ENCODE measurements at places on chromosomes 1 and 21.

- no peak for DNase-seq
Observed at GRCh38 chr1:26057189-26057588, 10.2 kb downstream of the TRIM63 start.

DNA sequence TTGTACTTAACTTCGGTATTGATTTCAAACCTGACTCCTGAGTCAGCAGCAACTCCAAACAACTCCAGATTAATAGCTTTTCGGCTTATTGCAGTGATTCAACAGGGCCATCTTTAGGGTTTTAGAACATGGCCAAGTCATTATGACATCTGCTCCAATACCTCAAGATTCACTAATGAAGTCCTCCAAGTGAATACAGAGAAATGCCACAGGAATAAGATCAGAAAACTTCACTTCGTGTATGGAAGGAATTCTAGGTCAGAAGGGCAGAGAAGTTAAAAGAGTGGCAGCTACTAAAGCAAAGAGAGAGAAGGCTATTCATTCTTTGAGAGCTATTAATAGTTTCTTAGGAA, 7.6 kb upstream of the C1orf116 start:
- no peak for DNase-seq

GRCh38 chr1:154213274-154213673, 7.1 kb upstream of the CFAP141 start:
- no peak for DNase-seq

DNA sequence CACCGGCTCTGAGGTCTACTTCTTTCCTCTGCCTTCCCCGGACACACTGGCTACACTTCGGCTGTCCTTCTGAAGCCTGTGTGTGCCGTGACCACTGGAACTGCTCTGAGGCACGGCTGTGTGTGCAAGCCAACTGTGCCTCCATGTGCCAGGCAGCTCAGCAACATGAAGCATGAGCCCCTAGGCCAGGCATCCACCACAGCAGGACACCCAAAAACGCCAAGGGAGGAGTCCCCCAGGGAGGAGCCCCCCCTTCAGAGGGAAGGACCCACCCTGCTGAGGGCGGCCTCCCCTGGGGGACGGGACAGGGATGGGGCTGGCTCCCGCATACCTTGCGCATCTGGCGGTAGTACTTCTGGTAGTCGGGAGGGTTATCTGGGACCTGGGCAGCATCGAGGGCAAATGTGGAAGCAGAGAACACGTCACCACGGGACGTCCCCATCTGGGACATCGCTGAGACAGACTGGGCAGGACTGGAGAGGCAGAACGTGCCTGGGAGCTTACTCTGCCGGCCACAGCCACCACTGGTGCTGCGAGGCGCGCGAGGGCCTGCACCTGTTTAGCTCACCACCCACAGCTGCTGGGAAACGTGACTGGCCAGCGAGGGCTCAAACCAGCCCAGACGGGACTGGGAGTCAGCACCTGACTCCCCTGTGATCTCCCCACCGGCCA, 20.5 kb downstream of the LSS start:
- no peak for DNase-seq

DNA sequence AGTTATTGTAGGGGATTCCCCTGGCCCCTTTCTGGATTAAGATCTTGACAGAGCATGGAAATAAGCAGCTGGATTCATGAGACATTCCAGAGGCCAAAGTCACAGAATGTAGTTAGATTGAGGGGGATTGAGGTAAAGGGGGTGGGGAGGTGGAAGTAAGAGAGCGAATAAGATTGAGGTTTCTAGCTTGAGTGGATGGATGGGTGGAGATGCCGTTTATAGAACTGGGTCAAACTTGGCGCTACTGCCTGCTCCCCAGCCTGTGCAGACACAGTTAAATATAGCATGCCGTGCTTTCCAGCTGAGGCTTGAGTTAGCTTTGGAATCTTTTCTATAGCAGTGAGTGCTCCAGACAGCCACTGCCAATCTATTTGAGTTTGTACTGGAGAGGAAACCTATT, 85.7 kb downstream of the DYRK1A start:
- no peak for DNase-seq

DNA sequence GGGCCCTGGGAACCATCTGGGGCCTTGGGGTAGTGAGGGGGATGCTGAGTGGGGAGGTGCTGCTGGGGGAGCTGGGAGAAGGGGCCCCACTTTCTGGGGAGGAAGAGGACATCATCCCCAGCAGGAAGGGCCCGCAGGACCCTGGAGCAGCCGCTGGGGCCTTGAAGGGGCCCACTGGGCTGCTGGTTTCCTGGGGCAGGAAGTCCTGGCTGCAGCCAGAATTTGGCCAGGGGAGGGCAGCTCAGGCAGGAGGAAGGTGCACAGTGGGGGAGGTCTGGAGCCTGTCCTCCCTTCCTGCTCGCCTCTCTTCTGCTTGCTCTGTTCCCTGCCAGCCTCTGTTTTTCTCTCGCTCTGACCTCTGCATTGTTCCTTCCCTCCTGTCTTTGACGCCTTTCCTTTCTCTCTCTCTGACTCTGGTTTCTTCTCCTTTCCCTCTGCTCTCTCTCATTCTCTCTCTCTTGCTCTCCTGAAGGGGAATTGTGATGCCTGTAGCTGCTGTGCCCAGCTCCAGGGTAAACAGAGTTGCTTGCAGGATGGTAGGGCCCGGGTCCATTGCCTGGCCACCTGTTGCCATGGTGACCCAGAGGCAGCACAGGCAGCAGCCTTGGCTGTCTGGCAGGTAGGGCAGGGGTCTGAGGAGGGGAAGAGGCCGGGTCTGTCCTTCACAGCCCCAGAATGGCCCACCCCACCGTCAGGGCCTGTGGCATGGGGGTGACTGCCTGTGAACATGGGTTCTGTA, 23.9 kb downstream of the ACOT11 start:
- no peak for DNase-seq

- DNase-seq, result no peak
Observed at GRCh38 chr1:116290085-116290705, 82.8 kb upstream of the ATP1A1 start.

GRCh38 chr21:18987520-18988026, 584.0 kb upstream of the TMPRSS15 start:
- DNase-seq, result no peak

- no peak for DNase-seq
Observed at GRCh38 chr1:38028671-38029070, 16.1 kb downstream of the UTP11 start.

Measured in stimulated activated naive CD8-positive, alpha-beta T cell treated with anti-CD3 and anti-CD28 coated beads, Interleukin-15, Interleukin-2, amounts not matched to agents 100 U/mL and 50 U/mL, for 24 hours (primary cell).